Smooth muscle cell of the coronary artery (primary cell): ENCODE measurements at places on chromosomes 16 and 17. TPM values are rescaled to one million over a fixed set of nuclear protein-coding genes. Genes with fewer than 3 reads are reported as not detected.

Gene SHISA6
- total RNA-seq, result under 0.01 TPM in 1 of 2 replicates, not detected in the other

Gene MYH1
- total RNA-seq, result not detected in 2 replicates

Gene CCDC102A
- 12.4 and 19.5 TPM in 2 replicates for total RNA-seq

Gene MYCBPAP
- 0.15 and 4.1 TPM in 2 replicates for total RNA-seq

Gene KLHL10
- 0.08 and 0.12 TPM in 2 replicates for total RNA-seq

Gene C16orf78
- total RNA-seq, result not detected in 2 replicates

Gene KRTAP2-3
- total RNA-seq, result not detected in 2 replicates

Gene C1QTNF8
- not detected in 2 replicates for total RNA-seq

Gene PIGW
- 0.70 and 5.3 TPM in 2 replicates for total RNA-seq

Gene TNFRSF17
- total RNA-seq, result 0.12 TPM in 1 of 2 replicates, not detected in the other

Gene VAC14
- 13.2 and 19.7 TPM in 2 replicates for total RNA-seq

Gene LRRC37A3
- 2.5 and 2.6 TPM in 2 replicates for total RNA-seq

Gene PIGQ
- total RNA-seq, result 18.5 and 19.5 TPM in 2 replicates

Gene SSTR5
- total RNA-seq, result not detected in 2 replicates

Gene NPIPB2
- 1.4 and 2.0 TPM in 2 replicates for total RNA-seq

Gene GPR139
- total RNA-seq, result not detected in 2 replicates

Gene TVP23A
- total RNA-seq, result not detected in 2 replicates

Gene C16orf96
- total RNA-seq, result under 0.01 TPM in 1 of 2 replicates, not detected in the other

Gene ADORA2B
- total RNA-seq, result 16.0 and 108 TPM in 2 replicates

Gene KRT9
- not detected in 2 replicates for total RNA-seq

Gene OR1A1
- not detected in 2 replicates for total RNA-seq

Gene TTYH2
- 1.7 and 6.3 TPM in 2 replicates for total RNA-seq

Gene MYO1C
- 170 and 286 TPM in 2 replicates for total RNA-seq

Gene DNAAF8
- total RNA-seq, result 0.47 and 1.1 TPM in 2 replicates

Gene HS3ST3A1
- 0.38 and 12.8 TPM in 2 replicates for total RNA-seq

Gene SRSF2
- 174 and 209 TPM in 2 replicates for total RNA-seq

Gene MCRIP2
- 7.8 and 22.2 TPM in 2 replicates for total RNA-seq

Gene SLC12A4
- 119 and 184 TPM in 2 replicates for total RNA-seq

Gene PRDM7
- total RNA-seq, result not detected in 2 replicates

Gene LITAFD
- total RNA-seq, result not detected in 2 replicates

Gene ANKRD11
- 44.3 and 56.5 TPM in 2 replicates for total RNA-seq

Gene HSF4
- 2.9 and 31.7 TPM in 2 replicates for total RNA-seq

Gene SRCIN1
- total RNA-seq, result under 0.01 and 0.12 TPM in 2 replicates

Gene HBM
- not detected in 2 replicates for total RNA-seq

Gene TBKBP1
- total RNA-seq, result 4.6 and 5.5 TPM in 2 replicates

Gene ARHGDIG
- total RNA-seq, result 2.2 and 2.9 TPM in 2 replicates

Gene KCNJ16
- total RNA-seq, result not detected in 2 replicates
